ENCODE measurements at places on chromosomes 5 and 9.

- DNase-seq, result no peak
These were observed 199.3 kb upstream of the CD180 start for GRCh38 chr5:67395790-67396418.

DNA sequence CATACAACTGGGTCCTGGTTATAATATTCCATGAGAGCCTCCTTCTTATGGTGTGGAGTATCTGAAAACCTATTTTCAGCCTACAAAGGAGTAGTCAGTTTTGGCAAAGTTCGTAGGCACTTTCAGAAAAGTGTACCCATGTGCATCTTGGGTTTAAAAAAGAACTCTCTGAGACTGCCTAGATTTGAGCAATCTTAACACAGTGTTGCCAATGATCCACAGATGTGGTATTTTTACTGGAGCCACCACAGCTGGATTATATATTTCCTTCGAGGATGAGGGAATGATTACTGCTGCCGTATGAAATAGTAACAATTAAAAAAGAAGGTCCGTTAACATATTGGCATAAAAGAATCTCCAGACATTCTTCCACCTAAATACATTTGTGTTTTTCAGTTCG lies 1.1 kb downstream of the PALM2AKAP2 start:
- no peak for DNase-seq

DNA sequence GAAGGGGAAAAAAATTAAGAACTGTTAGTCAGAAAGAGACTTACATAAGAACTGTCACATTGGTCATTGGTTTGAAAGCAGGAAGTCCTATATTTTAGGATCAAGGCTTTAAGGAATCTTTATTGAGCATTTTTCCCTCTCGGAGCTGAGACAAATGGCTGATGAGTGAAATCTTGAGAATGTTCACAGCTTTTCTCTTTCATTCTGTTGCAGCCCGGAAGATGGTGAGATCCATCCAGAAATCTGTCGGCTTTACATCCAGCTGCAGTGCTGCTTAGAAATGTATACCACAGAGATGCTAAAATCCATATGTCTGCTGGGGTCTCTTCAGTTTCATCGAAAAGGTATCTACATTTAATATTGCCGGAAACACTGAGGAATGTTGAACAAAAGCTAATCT lies 69.7 kb downstream of the RGS7BP start:
- no peak for DNase-seq

- DNase-seq, result no peak
These were observed 28.2 kb downstream of the MTRR start for GRCh38 chr5:7897014-7897600.

- no peak for DNase-seq
These were observed 209.1 kb downstream of the ADGRV1 start for GRCh38 chr5:90767710-90768109.

DNA sequence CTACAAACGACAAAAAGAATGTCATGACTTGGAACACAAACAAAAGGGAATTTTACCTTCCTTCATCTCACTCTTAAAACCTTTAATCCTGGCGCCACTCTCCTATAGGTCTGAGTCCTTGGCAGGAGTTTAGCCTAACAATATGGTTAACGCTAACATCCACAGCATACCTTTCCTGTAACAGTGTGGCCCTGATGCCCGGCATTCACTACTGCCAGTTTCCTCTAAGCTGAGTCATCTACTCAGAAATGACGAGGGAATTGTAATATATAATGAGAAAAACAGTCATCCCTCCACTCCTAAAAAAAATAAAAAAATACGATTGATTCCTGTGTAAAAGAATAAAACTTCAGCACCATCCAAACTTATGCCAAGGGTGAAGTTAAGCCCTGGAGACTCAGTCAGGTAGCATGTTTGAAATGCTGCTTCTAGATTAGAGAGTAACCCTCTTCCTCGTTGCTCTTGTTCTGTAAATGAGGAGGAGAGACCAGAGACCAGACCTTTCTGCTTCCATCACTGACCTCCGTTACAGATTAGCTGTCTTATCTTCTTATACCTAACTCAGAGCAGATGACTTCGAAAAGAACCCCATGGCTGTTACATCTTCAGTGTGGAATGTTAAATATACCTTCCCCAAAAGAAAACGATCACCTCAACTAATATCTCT lies 37.4 kb downstream of the CCDC125 start:
- no peak for DNase-seq

GRCh38 chr5:59423021-59423420 lies 470.5 kb downstream of the PDE4D start:
- DNase-seq, result no peak

DNA sequence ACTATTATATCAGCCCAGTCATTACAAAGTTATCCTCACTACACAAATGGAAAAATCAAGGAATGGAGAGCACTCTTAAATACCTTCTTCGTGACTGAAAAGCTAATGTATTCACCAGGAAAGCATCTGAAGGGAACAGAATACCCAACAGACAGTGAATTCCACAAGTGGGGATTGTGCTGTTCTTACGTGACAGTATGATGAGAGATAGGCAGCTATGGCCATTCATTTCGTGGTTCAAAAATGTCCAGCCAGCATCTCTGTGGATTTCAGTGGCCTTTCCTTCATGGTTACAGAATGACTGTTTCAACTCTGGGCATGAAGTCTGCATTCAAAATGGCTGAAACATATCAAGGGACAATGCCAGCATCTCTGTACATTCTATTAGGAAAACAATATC lies 323.8 kb downstream of the PRELID2 start:
- no peak for DNase-seq

GRCh38 chr5:2208239-2208544 lies 325.5 kb upstream of the IRX4 start:
- no peak for DNase-seq

DNA sequence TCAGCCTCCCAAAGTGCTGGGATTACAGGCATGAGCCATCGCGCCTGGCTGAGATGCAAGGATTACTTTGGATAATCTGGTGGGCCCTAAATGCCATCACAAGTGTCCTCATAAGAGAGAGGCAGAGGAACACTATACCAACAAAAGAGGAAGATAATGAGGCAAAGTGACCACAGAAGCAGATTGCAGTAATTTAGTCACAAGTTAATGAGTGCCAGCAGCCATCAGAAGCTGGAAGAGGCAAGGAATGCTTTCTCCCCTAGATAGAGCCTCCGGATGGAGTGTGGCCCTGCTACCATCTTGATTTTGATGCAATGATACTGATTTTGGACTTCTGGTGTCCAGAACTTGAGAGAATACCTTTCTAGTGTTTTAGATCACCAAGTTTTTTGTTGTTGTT lies 122.3 kb downstream of the SPATA31D1 start:
- DNase-seq, result no peak

DNA sequence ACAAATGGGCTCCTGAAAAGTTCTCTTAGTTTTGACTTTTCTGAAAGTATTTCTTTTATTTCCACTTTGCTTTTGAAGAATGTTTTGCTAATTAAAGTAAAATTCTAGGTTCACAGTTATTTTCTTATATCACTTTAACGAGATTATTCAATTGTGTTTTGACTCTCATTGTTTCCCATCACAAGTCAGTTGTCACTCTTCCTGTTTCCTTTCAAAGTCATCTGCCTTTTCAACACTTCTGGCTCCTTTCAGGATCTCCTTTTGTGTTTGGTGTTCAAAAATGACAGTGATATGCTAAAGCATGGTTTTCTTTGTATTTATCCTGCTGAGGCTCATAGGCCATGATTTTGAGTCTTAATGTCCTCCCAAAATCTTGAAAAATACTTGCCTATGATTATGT lies 235.4 kb upstream of the TAS2R1 start:
- DNase-seq, result no peak

GRCh38 chr9:95425910-95426551 lies 90.7 kb downstream of the PTCH1 start:
- DNase-seq, result no peak

GRCh38 chr9:129093602-129094386 lies 12.9 kb downstream of the DOLPP1 start:
- DNase-seq, result no peak

DNA sequence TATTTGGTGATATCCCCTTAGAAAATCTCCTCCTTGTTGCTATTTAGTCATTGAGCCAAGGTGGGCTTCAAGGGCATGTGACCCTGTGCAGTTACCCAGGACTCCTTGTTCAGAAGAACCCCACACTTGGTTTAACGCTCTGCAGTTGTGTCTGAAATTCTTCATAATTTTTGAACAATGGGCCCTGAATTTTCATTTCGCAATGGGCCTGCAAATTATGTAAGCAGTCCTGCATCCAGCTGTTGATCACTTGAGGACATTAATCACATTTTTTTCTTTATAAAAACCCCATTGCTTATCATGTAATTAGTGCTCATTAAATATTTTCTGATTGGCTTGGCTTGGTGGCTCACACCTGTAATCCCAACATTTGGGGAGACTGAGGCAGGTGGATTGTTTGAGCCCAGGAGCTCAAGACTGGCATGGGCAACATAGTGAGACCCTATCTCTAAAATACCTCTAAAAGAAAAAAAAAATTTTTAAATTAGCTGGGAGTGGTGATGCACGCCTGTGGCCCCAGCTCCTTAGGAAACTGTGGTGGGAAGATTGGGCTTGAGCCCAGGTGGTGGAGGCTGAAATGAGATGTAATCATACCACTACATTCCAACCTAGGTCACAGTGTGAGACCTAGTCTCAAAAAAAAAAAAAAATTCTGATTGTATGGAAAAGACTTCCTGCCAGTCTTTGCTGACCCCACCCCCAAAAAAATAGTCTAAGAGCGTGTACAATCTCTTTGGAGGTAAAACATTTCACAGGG lies 194.2 kb upstream of the HAPLN1 start:
- DNase-seq, result no peak

GRCh38 chr5:179978792-179979191 lies 71.1 kb upstream of the TBC1D9B start:
- DNase-seq, result no peak

GRCh38 chr9:121896545-121896943 lies 196.6 kb downstream of the TTLL11 start:
- DNase-seq, result no peak

GRCh38 chr9:35415402-35416097 lies 74.4 kb upstream of the RUSC2 start:
- DNase-seq, result no peak

DNA sequence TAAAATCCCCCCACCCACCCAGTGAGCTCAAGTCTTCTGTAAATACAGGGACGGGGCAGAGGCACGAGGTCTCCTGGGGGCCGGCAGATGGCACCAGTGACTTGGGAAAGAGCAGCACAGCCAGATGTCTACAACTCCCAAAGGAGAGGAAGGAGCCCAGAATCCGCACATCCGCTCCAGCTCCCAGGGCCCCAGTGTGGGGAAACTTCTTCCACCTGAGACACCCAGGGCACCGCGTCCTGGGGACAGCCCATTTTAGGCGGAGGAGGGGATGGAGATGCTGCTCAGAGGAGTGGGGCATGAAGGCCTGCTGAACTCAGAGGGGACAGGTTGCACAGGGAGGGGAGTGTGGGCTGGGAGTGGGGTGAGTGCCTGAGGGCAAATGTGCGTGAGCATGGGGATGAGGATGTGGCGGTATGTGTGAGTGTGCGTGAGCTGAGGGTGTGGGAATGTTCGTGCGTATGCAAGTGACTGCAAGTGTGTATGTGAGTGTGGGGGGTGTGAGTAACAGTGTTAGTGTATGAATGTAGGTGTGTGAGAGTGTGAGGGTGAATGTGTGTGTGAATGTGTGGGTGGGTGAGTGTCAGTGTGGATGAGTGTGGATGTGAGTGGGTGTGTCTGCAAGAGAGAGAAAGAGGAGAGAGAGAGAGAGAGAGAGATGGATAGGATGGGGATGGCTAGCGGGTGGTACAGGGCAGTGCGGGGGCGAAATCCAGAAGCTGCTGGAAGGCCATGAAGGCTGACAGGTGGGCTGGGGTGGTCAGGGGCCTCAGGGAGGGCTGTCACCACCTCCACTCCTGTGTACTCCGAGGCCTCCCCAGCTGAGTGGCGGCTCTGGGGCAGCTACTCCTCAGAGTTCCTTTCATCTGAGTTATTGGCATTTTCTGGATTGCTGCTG lies 63.5 kb downstream of the DUSP1 start:
- peak; percentile 7 for DNase-seq

DNA sequence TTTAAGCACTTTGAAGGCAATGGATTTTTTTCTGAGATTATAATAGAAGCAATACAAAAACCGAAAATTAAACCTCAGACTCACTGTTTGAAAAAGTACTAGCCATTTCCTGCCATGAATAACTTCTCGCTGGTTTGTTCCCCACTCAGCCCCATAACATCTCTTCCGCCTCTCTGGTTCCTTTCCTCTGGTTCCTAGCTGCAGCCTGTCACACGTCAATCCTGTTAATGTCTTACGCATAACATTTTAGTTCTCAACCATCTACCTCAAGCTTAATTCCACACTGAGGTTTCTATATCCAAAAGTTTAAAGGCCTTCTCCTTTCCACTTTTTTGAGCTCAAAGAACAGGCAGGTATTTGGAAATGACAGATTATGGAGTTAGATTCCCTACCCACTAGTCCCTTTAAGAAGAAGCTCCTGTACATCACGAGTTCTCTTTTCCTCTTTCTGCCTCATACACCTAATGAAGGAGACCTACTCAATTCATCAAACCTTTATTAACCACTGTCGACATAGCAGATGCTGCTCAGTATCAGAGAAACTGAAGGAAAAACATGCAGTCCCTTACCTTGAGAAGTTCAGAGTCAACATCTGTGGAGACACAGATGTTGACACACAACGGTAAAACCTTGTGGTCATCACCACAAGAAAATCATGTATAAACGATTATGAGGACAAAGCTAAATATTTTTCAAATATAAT lies 243.0 kb upstream of the PTGER4 start:
- DNase-seq, result no peak

DNA sequence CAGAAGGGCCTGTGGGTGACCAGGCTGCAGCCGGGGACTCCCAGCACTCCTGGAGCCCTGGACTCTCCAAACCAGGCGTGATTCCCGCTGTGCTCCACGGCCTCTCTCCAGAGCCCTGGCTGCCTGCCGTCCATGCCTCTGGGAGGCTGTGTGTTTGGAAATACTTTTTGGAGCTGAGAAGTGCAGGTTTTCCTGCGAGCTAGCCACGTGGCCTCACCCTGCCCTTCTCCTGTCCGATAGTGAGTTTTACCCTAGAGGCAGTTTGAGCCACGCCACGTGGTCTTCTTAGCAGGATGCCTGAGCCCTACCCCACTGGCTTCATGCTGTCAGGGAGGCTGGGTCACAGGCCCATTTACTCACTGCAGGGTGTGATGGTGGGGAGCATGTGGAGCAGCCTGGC lies 71.3 kb downstream of the COL5A1 start:
- no peak for DNase-seq

- no peak for DNase-seq
These were observed 570.8 kb upstream of the TLE4 start for GRCh38 chr9:79001012-79001411.

Data from hippocampal formation (tissue), 2 donors.